NCI-H510A treated with DMSO at 0.1 percent for 48 hours (cell line): ENCODE measurements at places on chromosomes 7 and 10.

DNA sequence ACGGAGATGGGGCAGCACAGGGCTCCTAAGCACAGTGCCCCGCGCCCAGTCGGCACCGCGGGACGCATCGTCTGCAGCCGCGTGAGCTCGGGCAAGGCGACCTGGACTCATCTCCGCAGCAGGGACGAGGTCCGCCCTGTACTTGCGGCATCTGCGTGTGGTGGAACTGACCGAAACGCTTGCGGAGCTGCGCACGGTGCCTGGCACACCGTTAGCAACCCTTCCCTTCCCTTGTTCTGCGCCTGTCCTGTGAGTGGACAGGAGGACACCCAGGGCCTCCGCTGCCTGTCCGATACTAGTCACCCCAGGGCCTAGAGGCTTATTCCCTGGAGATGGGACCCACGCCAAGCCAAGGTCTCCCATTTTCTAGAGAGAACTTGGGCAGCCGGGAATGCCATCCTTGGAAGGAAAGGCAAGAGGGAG, 98.5 kb downstream of the WDR11 start:
- DNase-seq, result no peak

- DNase-seq, result no peak
Observed at GRCh38 chr10:27285093-27285492, 44.5 kb upstream of the ACBD5 start.

DNA sequence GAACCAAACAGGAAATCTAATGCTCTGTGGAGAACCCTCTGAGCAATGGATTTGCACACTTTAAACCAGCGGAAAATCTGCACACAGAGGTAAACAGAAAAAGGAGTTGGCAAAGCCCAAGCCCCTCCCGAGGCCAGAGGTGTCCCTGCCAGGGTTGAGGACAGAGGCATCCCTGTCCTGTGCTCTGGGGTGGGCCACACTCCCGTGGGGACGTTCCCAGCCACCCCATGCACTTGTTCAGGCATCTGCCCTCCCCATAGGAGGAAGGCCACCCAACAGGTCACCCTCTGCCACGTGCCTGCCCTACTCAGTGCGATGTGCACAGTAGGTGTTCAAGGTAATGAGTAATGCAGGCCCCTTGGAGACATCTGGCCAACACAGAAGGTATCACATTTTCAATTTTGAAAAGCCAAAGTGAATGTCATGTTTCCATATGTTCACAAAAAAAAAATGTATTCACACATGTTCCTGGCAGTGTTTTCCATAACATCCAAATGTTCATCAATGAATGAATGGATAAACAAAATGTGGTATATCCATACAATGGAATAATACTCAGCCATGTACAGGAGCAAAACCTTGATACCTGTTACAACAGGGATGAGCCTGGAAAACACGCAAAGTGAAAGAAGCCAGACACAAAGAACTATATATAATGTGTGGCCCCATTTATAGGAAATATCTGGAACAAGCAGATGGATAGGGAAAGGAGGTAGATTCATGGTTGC, 108.1 kb downstream of the EBF3 start:
- no peak for DNase-seq

DNA sequence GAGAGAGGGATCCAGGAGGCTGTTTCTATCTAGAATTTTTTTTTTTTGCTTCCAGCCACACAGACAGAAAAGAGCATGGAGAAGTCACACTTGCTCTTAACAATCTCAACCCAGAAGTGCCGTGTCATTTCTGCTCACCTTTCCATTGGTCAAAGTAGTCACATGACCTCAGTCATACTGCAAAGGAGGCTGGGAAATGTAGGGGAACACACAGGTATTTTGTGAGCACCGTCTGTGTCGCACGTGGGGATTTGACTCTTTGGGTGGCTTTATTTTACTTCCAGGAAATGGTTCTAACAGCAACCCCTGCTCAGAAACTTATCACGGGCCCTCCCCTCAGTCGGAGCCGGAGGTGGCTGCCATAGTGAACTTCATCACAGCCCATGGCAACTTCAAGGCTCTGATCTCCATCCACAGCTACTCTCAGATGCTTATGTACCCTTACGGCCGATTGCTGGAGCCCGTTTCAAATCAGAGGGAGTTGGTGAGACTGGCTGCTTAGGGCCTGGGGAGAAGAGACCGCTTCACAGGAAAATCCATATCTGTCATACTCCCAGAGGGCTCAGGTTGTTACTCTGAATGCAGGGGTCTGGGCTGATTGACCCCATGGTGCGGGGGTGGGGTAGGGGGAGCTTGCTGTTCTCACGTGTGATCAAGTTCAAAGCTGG, 13.1 kb upstream of the CPA1 start:
- DNase-seq, result no peak

DNA sequence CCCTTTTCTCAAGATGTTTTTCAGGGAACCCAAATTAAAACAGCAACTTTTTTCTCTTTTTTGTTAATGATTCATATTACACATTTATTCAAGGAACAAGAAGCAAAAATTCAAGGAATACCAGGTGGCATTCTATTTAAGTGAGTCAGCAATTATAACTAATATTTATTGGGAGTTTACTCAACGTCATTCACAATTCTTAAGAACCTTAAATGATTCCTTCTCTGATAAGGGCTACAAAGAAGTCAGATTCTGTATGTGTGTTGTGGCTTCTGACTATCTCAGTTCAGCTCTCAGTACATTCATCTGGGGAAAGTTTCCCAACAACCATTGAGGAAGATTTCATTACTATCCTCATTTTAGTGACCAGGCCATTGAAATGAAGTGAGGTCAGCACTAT, 470.7 kb upstream of the AKR1E2 start:
- DNase-seq, result no peak

DNA sequence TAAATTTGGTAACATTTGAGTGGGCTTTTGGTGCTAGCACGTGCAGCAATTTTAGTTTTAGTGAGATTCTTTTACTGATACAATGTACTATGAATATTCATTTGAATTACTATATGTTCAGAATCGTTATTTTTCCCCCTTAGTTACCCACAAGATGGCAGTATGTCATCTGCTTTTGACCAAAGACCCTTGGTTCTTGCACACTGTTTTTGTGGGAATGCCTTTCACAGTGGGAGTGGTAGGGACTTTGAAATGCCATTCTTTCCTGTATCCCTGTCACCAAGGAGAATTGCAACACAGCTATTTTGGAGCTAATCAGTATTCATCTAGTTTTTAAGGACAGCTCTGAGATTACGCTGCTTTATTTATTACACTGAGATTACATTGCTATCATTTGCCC, 40.6 kb downstream of the SEC23IP start:
- DNase-seq, result peak; percentile 51

DNA sequence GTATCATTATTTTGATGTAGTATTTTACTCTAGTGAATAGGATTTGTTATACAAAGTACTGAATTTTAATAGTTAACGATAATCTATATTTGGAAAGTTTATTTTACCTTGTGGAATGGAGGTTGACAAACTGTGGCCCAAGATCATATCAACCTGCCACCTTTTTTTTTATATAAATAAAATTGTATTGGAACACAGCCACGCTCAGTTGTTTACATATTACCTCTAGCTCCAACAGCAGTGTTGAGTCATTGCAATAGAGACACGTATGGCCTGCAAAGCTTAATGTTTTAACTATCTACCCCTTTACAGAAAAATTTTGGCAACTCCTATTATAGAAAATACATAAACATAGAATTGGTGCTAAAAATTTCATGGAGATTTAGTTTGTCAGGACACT, 239.3 kb downstream of the THSD7A start:
- no peak for DNase-seq

GRCh38 chr7:117250245-117250644, 72.6 kb downstream of the WNT2 start:
- DNase-seq, result no peak

- no peak for DNase-seq
Observed at GRCh38 chr10:3830946-3831345, 45.9 kb upstream of the KLF6 start.

DNA sequence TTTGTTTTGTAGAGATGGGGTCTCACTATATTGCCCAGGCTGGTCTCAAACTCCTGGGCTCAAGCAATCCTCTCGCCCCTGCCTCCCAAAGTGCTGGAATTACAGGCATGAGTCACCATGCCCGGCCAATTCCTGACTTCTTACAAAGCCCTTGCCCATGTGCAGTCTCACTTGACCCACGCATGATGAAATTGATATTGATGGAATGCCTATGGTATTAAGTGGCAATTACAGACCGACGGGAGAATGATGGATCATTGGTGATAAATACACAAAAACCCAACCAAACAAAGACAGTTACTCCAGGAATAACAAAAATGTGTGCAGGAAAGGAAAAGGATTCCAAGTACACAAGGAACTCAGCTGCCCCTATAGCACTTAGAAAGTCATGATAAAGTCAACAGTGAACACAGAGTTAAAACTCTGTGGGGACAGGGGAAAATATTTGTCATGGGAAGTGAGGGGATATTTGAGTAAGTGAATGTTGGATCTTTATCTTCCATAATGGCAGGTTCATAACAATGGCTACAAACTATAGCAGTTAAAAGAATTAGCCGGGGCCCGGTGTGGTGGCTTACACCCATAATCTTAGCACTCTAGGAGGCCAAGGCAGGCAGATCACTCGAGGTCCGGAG, 21.6 kb downstream of the HIP1 start:
- DNase-seq, result no peak

GRCh38 chr7:94540428-94540827, 30.8 kb downstream of the CASD1 start:
- no peak for DNase-seq

DNA sequence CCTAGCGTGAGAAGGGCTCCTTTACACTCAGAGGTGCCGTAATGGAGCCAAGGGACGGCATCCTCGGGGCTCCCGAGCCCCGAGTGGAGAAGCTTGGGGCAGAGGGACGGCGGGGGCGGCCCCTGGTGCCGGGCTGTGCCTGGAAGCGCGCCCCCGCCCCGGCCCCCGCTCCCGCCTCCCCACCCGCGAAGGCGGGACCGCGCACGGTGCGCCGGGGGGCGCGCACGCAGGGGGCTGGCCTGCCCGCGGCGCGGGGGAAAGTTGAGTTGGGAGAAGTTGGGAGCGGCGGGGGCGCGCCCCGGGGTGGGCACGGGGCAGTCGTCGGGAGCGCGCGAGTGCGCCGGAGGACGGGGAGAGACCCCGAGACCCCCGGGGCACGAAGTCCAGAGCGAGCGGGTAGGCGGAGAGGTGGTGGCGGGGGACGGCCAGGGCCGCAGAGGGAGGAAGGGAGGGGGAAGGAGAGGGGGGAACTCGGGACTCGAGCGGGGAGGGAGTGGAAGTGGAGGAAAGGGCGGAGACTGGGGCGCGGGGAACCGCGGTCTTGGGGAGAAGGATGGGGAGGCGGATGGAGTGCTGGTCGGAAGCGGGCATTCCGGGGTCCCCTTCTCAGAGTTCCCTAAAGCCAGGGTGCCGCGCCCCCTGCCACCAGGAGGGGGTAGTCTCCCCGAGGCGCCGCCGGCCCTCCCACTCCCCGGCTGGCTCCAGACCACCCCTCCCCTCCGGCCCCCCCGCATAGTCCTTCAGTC, at the start of gene SLC4A2:
Gene SLC4A2, plus strand, starts transcription at position 223 of the 746 bp plus-strand sequence. CDS start 2,399 bp downstream, outside the sequence.
- DNase-seq, result peak; percentile 25
